Ecto neural progenitor cell (in vitro differentiated cells): ENCODE measurements at places on chromosomes 3 and 15.

GRCh38 chr3:64884536-64884935 lies 196.7 kb upstream of the ADAMTS9 start:
- DNase-seq = no peak

- DNase-seq = no peak
Measured at GRCh38 chr3:193140381-193140780, 100.6 kb upstream of the PLAAT1 start.

DNA sequence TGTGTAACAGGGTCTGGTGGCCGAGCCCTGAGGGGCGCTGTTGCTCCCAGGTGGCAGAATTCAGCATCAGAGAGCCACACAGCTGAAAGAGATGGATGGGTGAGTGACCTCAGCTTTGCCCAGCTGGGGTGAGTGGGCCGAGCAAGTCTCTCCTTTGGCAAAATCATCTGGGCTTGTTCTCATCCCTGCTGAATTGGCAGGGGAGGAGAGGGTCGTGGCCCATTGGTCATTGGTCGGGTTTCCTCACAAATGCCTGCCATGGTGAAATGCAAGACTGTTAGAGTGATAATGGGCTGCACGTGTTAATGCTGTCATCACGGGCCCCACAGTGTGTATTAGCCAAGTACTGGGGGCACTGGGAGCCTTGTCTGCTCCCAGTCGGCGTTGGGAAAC lies 15.9 kb downstream of the ABHD2 start:
- DNase-seq = no peak

GRCh38 chr15:78224023-78224411 lies 10.3 kb downstream of the ACSBG1 start:
- DNase-seq = no peak

DNA sequence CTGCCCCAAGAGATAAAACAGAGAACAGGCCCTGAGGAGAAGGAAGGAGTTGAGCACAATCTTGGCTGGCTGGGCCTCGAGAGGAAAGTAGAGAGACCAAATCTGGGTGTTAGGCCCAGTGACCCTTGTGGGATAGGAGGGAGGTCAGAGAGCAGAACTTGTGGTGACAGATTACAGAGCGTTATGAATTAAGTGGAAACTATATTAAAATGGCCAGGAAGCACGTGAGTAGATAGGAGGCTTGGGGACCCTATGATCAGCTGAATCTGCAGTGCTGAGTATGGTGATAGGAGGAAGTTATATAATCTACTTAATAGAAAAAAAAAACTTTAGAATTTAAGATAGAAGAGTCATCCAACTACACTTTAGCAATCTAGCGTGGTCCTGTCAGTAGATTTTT lies 30.0 kb downstream of the ST6GAL1 start:
- no peak for DNase-seq

DNA sequence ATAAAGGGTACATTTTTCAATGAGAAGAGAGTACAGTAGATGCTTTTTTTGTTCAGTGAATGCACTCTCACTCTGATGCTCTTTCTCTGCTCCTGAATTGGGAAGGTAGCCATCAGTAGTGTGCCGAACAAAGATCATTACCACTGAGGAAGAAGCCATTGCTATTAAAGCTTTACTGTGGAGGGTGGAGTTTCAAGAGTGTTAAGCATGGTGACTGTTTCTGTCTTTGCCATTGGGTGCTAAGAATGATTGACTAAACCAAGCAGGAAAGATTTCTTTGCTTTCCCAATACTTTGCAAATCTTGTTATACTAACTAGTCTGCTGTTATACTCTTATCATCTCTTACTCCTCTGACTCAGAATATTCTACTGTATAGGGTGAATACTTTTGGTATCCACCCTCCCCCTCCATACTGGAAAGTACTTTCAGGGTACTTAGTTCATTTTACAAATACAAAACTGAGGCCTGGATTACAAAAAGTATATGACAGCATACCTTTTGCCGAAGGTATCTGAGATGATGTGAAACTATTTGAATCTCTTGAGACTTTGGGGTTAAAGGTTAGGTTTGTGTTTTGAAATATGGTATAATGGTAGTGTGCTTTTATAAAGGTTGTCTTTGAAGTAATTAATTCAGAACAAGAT lies 1.7 kb downstream of the RAB11A start:
- no peak for DNase-seq

DNA sequence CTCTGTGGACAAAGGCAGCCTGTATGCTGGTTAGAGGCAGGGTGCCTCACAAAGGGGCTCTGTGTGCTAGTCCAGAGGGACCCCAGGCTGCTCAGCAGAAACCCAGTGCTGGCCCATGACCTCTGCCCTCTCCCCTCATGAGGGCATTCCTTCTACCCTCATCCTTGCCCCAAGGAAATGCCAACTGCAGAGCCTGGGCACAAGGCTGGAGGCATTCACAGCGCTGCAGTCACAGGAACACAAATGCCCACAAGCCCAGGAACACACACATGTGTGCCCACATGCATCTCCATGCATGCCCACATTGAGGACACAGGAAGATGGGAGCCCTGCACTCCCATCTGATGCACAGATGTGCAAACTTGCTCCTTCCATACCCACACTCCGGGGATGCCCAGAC lies 3.8 kb downstream of the INKA1 start:
- DNase-seq = no peak

DNA sequence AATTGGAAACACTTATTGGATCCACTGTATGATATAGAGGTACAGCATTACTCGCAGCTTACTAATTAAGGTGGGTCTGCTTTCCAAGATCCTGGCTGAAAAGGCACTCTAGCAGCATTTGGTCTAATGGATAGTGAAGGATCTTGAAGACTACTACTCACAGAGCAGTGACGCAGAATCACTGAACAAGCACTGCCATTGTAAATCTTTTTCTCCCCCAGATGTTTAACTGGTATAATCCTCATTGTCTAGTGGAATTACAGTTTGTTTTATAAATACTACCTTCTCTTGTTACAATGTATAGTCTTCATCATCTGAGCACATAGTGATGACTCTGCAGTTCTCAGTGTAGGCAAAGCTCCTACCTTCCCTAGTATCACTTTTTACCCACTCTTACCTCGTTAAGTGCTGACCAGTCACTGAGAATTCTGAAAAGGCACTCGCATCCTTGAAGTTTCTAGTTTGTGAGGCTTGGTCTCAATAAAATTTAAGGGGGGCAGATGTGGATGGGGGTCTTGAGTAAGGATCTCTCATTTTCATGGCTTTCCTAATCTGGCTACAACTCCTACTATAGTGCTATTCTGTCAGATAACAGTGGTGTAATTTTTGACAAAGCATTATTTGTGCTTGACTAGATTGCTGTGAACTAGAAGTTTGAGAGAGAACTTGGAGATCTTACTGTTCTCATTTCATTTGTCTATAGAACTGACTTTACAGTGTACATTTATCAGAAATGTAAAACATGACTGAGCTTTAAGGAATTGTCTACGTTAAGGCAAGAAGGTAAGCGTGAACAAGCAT lies 23.2 kb downstream of the MAPK6 start:
- no peak for DNase-seq

- no peak for DNase-seq
Measured at GRCh38 chr15:93027413-93027812, 61.6 kb downstream of the RGMA start.

- DNase-seq = no peak
Measured at GRCh38 chr3:39362192-39362591, 21.0 kb upstream of the SLC25A38 start.

DNA sequence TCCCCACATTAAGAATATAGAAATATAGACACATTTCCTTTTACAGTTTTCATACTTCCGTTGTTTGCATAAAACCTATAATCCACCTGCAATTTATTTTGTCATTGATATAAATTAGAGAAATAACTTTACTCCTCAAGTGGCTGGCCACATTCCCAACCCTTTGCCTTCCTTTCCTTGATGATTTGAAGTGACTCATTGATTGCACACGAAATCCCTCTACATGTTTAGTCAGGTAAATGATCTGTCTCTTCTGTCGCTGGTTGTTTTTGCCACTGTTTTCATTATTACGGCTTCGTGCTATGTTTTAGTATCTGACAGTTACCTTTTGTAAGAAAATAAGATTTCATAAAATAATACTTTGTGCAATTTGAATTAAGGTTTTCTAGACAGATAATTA lies 272.2 kb upstream of the NR2E3 start:
- no peak for DNase-seq

DNA sequence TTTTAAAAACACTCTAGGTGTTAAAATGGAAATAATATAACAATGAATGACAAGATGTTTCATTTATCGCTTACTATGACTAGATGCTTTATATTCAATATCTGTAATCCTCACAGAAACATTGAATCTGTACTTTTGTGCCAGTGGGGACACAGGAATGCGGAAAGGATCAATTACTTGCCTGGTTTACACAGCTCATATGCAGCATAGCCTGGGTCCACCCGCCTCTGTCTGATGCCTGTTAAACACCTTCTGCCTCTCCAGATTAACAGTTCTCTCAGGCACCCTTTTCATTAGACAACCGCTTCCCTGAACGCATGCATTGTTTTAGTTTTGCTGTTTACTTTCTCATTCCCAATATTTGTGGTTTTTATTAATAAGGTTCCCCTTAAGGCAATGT lies 12.9 kb upstream of the KCNAB1 start:
- no peak for DNase-seq

DNA sequence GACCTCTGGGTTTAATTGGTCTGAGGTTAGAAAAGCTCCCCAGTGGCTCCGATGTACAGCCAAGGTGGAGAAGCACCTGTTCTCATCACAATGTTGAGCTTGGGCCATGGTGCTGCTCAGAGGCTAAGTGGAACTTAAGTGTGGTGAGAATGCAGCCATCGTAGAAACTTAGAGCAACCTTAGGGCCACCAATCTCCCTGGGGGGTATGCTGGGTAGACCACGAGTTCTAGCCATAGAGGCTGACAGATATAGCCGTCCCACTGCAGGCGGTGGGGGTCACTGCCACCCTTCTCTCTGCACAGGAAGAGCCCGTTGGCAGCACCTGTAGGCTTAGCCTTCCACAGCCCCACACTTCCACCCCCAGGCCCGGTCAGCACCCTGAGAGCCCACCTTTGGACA lies 38.0 kb downstream of the MGLL start:
- no peak for DNase-seq

DNA sequence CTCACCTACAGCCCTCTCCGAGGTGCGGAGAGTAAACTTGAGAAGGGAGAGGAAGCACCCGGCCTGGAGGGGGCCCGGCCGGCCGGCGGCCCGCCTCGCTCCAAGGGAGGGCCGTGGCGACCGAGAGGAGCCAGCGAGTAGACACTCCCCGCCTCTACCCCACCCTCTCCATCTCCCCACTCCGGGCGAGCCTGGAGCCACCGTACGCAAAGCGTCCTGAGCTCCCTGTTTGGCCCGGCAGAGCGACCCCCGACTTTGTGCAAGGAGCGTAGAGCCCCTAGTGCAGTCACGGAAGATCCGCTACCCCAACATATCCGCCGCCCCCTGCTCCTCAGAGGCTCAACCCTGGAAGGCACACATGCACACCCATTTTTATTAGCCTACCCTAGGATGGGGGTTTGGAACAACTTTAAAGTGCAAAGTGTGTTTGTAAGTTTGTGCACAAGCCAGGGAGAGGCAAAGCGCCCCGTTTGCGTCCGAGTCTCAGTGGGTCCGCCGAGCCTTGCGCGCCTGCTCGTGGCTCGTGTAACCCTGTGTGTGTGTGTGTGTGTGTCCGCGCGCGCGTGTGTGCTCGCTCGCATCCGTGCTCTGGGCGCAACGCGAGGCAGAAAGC lies 508 bp upstream of the SMAD6 start:
- peak; percentile 84 for DNase-seq

DNA sequence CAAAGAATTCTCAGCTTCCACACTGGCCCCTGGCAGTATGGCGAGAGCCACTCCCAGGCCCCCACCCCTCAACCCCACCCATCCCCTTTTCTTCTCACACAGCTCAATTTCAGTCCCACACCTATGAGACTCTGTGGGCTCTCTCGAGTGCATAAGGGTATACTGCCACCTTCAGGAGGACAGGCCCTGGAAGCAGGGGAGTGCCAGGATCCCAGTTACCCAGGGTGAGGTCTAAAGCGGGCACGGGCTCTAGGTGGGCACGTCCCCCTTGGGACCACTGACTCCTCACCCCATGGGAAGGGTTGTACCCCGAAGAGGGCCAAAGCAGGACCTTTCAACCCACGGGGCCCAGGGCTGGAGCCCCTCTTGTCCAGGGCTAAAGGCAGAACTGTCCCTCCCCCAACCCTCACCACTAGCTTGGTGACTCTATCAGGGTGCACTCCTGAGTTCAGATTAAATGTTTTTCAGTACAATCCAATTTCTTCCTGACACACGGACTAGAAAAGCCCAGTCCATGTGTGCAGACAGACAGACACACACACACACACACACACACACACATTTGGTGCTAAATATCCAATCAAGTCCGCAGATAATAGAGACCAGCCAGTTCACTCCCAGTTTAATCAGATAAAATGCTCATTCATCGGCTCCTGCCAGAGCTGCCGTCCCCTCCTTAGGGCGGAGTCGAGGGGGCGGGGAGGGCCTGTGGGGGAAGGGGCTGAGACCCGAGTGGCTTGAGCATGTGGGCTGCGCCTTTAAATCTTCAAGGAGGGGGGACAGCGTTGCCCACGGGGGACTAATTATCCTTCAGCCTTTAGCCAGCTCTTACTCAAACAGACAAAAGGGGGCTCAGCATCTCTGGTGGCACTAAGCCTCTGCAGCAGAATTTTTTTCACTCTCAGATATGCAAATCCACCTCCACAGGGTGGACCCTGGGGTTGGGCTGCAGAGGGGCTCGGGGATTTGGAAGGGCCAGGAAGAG lies 59.3 kb downstream of the CYP11A1 start:
- peak; percentile 81 for DNase-seq

- DNase-seq = no peak
Measured at GRCh38 chr15:85403745-85404144, 23.3 kb downstream of the AKAP13 start.

GRCh38 chr3:72068621-72069020 lies 283.7 kb upstream of the PROK2 start:
- DNase-seq = no peak

- no peak for DNase-seq
Measured at GRCh38 chr3:29144807-29145206, 136.1 kb upstream of the RBMS3 start.

- DNase-seq = no peak
Measured at GRCh38 chr3:94183551-94183950, 120.7 kb downstream of the NSUN3 start.

DNA sequence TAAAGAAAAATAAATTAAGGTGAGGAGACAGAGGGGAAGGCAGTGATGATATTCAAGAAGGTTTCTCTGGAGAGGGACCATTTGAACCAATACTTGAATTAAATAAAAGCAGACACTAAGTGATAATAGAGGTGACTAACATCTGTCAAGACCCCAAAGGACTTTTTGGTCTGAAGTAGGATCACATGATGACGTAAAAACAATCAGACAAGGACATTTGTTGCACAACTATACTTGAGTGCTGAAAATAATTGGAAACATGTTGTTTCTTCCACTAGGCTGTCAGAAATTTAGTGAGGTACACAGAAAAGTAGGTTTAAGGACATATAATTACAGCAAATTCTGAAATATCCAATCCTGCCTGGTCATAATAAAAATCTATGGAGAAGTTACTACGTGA lies 179.5 kb downstream of the WNT5A start:
- no peak for DNase-seq
